ENCODE measurements at places on chromosomes 7 and 10.

GRCh38 chr10:112209684-112210131, 26.1 kb upstream of the GPAM start:
- no peak for DNase-seq

- no peak for DNase-seq
Measured at GRCh38 chr10:12701696-12702095, 299.8 kb downstream of the CCDC3 start.

- DNase-seq = no peak
Measured at GRCh38 chr10:20767028-20767427, 130.1 kb downstream of the NEBL start.

- DNase-seq = no peak
Measured at GRCh38 chr10:71363936-71364335, 32.8 kb upstream of the CDH23 start.

- DNase-seq = no peak
Measured at GRCh38 chr7:26599982-26600381, 264.4 kb downstream of the SKAP2 start.

DNA sequence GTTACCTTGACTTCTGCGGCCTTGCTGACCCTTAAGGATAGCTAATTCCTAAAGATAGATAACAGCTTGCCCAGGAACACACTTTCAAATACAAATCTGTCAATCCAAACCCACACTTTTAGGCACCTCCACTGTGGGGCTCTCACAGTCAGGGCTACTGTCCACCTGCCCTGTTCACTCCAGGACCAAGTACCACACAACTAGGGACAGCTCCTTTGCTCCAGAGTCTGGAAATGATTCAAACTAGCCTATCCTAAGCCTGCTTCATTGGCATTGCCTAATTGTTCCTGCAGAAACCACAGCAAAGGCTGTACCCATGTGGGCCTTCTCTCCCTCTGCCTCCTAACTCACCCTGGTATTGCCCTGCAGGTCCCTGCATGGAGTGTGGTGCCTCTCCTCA, 538.9 kb upstream of the IGFBP3 start:
- DNase-seq = no peak

DNA sequence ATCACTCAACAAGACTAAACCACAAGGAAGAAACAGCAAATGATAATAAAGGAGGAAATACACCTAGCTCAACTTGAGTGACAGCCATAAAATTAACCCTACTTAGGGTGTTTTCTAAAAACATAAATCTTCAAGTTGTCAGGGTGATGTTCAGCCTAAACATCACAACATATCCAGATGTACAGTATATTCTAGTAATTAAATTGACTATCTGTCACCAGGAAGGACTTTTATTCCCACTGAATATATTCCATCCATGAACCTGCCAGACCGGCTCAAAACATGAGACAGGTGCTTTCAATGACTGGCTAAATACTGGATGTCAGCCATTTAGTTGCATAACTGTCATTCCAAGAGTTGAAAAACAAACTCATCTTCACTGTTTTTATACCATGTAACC, 298.1 kb upstream of the NEBL start:
- no peak for DNase-seq

- DNase-seq = no peak
Measured at GRCh38 chr10:119191881-119192280, 13.3 kb upstream of the PRDX3 start.

DNA sequence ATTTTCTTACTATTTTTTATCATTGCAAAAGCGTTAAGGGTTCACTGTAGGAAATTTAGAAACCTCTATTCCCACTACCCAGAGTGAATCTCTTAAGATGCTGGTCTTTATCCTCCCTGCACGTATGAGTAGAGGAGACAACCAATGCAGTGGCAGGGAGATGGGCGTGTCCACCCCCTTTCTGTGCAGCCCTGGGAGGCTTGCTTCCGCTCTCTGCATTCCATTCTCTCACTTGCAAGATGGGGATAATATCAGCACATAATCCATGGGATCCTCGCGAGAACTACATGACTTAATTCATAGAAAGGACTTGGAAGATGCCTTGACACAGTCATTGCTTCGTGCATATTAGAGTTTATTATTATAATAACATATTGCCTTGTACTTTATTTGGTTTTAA, 196.2 kb downstream of the KLF6 start:
- no peak for DNase-seq

DNA sequence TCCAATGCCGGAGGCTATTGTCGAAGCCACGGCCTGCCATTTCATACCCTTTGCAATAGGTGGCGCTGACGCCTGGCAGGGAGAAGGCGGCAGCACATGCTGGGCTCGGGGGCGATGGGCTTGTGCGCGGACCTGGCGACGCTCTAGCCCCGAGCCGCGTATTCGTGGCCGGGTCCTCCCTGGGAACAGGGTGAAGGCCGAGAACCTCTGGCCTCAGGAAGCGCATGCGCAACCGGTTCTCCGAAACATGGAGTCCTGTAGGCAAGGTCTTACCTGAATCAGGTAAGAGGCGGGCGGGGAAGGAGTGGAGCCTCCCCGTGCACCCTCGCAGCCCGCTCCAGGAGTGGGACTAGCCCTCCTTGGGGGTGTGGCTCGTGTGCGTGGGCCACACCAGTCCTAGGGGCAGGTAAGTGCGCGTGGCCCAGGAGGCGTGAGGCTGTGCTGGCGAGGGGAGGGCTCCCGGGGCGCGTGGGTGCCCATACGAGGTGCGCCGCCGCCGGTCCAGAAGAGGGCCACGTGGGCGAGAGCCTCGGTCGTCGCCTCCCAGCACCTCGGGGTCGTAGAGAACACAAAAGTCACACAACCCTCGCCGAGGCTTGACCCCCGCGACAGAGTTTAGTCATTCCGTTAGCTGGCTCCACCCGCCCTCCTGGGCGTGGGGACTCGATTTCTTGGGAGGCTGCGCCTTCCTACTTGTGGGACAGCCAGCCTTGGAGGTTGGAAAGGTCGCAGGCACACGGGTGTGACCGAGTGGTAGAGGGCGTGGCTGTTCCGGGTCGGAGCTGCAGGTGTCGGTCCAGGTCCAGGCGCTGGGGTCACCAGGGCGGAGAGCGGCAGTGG, 5.6 kb upstream of the MEST start:
- DNase-seq = peak; percentile 74

DNA sequence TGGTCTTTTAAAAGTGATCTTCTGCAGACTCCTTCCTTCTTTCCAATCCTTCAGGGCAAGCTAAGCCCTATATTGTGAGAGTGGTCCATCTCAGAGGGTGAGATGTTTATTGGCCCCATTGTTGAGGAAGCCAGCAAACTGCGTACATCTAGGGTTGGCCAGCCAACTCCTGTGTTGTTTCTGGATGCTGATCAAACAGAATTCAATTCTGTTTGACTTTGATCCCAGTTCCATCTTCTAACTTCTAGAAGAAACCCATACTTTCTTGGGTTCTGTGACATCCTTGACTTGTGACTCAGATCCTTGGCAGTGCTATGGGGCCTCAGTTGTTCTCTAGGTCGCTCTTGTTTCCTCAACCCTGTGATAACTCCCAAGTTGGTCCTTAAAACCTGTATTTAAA, 116.2 kb downstream of the LSMEM1 start:
- no peak for DNase-seq

DNA sequence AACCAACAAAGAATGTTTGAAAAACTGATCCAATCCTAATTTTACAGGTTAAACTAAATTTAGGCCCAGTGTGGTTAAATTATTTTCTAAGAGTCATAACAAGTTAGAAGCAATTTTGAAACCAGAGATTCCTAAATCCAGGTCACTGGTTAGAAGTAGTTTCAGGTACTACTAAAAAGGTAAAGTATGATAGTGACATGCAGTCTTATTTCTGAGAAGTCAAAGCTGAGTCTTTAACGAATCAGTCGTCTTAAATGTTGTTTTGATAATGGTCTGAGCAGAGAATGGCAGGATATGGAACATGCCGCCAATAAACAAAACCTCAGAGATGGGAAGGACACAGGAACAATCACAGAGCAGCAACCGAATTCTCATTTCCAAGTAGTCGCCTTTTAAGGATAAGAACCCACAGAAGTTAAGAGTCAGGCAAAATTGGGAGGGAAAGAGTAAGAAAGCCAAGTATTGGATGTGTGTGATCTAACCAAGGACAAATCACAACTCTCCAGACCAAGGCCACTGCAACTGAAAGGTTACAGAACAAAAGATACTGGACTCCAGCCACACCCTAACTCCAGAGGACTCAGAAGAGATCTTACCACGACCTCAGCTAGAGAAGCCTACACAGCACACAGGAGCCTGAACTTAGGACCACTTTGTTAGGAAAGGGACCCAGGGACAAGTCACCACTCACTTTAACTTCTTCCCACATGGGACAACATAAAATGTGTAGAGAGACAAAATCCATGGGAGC, 19.7 kb downstream of the TMEM243 start:
- DNase-seq = no peak

- no peak for DNase-seq
Measured at GRCh38 chr10:60937784-60938654, 6.0 kb downstream of the RHOBTB1 start.

DNA sequence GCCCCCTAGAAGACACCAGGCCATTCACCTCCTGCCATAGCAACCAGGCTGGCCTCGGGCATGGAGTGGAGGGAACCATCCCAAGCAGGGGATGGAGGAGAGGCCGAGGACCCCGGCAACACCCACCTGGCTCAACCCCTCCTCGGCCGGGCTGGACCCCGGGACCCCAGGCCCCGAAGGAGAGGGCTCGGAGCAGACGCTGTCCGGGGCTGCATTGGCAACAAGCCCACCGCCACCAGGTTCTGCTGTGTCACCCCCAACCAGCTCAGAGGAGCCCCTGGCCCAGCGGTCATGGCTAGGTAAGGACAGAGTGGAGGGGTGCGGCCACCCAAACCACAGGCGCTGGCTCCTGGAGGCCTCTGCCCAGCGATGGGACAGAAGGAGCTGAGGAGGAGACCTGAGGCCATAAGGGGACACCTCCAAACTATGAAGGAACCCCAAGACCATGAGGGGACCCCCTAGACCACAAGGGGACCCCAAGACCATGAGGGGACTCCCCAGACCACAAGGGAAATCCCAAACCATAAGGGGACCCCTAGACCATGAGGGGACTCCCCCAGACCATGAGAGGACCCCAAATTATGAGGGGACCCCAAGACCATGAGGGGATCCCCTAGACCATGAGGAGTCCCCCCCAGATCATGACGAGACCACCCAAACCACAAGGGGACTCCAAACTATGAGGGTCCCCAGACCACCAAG, 74.7 kb upstream of the PDGFA start:
- no peak for DNase-seq

GRCh38 chr10:11511321-11511720, 100.1 kb downstream of the USP6NL start:
- DNase-seq = no peak

DNA sequence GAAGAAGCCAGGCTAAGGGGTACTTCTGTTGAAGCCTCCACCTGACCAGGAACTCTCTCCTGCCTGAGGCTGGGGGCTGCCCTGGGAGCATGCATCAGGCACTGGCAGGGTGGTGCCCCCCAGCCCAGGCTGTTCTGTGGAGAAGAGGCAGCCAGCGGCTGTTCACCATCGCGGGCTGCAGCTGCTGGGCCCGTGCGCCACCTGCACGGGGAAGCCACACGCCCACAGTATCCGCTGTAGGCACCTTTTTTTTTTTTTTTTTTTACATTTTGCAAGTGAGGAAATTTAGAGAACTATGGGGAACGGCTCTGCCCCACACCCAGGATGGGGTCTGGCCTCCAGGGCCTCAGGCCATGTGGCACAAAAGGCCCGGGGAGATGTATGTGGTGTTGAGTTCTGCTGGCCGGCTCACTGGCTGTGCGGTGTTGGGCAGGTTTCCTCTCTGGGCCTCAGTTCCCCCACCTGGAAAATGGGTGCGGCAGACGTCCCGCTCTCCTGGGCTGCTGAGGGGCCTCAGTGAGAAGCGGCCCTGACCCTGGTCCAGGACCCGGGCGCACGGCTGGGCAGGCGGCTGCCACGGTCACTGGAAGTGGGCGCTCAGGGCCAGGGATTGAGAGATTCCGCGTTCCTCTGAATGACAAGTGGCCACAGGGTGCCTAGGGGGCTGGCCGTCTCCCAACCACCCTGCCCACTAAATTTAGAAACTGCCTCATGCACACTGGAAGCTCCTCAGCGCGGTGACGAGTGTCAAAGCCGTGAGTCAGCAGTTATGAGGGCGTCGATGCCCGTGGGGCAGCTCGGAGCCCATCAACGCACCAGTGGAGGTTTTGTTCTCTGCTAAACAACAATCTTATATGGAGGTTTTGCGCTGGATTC, 8.8 kb upstream of the INTS1 start:
- DNase-seq = peak; percentile 42

- no peak for DNase-seq
Measured at GRCh38 chr7:44058759-44059218, 6.6 kb downstream of the PGAM2 start.

- no peak for DNase-seq
Measured at GRCh38 chr7:151740081-151740851, 136.6 kb downstream of the PRKAG2 start.

- no peak for DNase-seq
Measured at GRCh38 chr7:121271098-121271497, 57.7 kb upstream of the WNT16 start.

- no peak for DNase-seq
Measured at GRCh38 chr7:2934984-2935740, 91.1 kb upstream of the GNA12 start.

DNA sequence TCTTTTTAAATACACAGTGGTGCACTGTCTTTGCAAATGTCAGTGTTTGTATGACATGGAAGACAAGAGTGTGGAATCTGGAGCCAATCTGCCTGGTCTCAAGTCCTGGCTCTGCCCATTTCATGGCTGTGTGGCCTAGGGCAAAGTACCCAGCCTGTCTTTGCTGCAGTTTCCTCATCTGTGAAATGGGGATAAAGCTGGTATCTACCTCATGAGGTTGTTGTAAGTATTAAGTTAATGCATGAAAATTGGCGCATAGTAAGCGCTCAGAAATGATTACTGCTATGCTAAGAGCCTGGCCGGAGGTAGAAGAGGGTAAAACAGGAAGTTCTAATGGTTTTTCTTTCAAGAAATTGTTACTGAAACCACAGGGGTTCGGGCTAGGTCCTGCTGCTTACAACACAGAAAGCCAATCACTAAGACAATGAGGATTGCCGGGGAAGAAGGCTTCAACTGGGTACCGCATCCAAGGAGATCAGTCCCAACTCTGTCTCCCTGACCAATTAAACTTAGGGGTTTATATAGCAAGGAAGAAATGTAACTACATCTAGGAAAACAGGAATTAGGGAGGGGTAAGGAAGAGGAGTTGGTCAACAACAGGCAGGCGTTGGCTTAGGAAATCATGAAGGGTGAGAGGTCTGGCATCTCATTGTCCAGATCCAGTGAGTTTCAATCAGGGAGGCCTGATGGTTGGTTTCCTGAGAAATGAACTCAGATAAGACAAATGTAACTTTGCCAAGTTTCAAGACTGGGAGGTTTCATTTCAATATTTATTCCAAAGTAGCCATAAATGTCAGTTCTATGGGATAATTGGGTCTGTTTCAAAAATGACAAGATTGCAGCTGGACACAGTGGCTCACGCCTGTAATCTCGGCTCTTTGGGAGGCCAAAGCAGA, 57.0 kb downstream of the CHST3 start:
- DNase-seq = no peak

Measured in naive thymus-derived CD8-positive, alpha-beta T cell (primary cell).